ENCODE measurements at places on chromosomes 12 and 14.

GRCh38 chr14:100007254-100007653, 58.0 kb upstream of the EVL start:
- DNase-seq = no peak

DNA sequence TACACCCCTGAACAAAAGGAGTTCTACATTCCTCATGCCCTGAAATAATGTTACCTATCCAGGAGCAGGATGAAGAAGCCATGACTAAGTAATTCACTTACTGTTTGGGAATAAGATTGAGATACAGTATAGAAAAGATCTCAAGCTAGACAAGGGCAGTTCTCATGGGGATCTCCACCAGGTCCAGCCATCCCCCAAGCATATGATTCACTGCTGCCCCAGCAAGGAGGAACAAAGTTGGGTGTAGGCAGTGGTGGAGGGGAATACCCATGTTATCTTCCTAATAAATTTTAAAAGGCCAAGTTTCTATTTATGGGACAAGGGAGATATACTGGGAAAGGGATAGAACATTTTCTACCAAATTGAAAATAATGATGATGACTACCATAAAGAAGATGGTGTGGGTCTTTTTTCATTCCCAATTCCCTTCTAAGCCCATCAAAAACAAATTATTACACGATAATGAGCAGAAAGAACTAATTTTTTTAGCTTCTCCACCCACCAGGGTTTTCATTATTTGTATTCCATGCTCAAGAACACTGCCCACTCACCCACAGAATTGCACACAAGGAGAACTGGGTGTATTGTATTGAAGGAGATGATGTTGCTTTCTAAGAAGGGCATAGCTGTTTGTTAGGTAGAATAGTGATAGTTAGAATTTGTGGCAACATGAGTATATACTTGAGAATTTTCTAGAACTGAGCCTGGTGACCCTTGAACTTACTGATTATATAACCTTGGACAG, 204.6 kb downstream of the BTG1 start:
- DNase-seq = no peak

DNA sequence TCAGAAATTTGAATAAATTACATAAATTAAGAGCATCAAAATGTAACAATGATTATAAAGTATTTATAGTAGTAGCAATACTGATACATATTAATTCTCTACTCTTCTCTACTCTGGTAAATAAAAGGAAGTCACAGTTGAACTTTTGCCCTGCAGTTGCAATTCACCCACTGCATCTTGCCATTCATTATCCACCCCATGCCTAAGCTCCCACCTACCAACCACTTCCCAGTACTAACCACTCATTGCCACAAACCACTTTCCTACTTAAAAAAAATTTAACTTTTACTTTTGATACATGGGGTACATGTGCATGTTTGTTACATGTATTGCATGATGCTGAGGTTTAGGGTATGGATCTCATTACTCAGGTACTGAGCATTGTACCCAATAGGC, 174.0 kb downstream of the RASSF9 start:
- DNase-seq = no peak

GRCh38 chr12:53496752-53497032, 2.6 kb downstream of the MAP3K12 start:
- DNase-seq = no peak

- DNase-seq = no peak
These were observed 6.4 kb upstream of the RABGGTA start for GRCh38 chr14:24277606-24278321.

- DNase-seq = no peak
These were observed 218.1 kb downstream of the RMST start for GRCh38 chr12:97680751-97681150.

DNA sequence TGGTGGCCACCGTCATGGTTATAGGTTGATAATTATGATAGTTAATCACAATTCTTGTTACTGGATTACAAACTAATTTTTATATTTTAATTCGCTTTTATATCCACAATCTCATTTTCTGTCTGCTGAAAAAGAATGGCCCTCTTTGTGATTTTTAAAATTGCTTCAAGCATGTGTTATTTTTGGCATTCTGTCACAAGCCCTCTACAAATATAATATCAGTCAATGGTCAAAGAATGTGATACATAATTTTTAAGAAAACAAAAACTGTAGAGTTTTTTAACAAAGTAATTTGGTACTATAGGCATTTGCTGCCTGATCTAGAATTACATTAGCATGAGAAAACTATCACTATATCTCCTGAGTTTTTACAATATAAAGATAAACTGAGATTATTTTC, 352.0 kb upstream of the TMTC1 start:
- no peak for DNase-seq

DNA sequence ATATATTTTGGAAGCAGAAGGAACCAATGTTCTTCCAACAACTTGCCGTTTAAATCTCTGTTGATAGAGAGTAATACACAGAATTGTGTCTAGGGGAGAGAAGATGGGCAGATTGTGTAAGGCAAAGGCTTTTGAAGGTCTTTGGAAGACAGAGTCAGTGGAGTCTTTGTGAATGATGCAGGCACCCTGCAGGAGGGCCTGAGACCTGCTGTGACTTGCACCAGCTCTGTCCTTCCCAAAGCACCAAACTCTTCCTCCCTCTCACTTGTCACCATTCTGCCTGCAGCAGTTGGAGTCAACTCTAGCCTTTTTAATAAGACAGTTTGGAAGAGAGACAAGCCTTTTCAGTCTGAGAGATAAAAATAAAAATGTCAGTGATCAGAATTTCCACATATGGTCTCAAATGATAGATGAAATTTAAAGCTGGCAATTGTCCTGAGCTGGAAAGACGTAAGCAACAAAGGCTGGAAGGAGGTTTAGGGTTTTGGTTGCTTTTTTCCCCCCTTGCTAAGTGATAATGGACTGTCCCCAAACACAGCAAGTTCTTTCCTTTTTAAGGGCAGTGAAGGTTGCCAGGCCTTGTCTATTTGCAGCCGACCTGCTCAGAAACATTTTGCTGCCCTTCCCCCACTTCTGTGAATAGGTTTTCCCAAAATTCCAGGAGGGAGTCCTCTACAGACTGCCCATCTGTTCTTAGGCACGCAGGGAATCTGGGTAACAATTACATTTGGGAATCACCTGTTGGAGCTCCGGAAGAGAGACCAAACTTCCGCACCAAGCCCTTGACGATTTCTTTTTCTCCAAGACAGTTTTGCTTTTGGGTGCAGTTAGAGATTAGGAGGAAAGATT, 103.0 kb upstream of the NTF3 start:
- no peak for DNase-seq

DNA sequence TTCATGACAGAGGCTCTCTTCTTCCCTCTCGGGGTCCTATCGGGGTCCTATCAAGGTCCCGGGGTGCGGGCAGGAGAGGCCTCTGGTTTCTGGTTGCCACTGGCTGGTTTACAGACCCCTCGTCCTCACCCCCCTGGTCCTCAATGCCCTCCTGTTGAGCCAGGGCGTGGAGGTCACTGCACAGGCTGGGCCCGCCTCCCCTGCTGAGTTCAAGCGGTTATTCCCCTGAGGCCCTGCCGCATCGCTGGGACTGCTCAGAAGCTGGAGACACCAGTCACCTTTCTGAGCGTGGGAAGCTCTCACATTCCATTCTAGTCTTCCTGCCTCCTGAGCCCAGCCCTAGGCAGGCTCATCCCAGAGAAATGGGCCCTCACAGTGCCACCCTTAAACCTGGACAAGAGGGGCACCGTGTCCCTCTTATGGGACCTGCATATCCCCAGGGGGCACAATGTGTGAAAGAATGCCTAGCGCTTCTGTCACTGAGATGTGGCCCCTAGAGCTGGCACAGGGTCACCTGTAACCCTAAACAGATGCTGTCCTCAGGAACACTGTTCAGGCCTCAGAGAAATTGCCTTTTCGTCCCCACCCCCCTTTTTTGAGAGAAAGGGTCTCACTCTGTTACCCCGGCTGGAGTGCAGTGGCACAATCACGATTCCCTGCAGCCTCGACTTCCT, 177.7 kb upstream of the RGS6 start:
- no peak for DNase-seq

DNA sequence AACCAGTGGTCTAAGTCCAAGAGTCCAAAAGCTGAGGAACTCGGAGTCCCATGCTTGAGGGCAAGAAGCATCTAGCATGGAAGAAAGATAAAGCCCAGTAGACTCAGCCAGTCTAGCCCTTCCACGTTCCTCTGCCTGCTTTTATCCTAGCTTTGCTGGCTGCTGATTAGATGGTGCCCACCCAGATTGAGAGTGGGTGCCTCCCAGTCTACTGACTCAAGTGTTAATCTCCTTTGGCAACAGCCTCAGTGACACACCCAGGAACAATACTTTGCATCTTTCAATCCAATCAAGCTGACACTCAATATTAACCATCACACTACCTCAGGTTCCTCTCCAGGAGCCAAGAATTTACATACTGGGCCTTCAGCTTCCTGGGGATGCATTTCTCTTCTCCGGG, 476.1 kb downstream of the FUT8 start:
- DNase-seq = no peak

DNA sequence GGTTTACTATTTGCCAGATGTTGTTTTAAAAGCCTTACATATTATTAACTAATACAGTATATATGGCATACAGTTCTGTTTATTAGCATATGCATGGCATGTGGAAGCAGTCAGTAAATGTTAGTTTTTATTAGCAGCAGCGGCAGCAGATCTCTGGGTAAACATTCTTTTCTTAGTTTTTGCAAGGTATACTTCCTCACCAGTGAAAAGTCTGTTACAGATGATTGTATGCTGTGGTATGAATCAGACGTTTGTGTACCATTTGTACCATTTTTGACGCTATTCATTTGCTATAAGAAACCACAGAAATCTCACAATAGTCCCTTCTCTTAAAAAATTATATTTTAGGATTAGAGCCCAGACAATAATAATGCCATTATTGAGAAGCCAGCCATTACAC, 17.8 kb downstream of the STK38L start:
- no peak for DNase-seq

- DNase-seq = peak; percentile 79
These were observed 565 bp downstream of the SPRYD3 start for GRCh38 chr12:53078425-53079225.

GRCh38 chr14:103597623-103598377, 31.2 kb upstream of the KLC1 start:
- DNase-seq = no peak

- no peak for DNase-seq
These were observed 81.6 kb downstream of the SPTSSA start for GRCh38 chr14:34380471-34380845.

DNA sequence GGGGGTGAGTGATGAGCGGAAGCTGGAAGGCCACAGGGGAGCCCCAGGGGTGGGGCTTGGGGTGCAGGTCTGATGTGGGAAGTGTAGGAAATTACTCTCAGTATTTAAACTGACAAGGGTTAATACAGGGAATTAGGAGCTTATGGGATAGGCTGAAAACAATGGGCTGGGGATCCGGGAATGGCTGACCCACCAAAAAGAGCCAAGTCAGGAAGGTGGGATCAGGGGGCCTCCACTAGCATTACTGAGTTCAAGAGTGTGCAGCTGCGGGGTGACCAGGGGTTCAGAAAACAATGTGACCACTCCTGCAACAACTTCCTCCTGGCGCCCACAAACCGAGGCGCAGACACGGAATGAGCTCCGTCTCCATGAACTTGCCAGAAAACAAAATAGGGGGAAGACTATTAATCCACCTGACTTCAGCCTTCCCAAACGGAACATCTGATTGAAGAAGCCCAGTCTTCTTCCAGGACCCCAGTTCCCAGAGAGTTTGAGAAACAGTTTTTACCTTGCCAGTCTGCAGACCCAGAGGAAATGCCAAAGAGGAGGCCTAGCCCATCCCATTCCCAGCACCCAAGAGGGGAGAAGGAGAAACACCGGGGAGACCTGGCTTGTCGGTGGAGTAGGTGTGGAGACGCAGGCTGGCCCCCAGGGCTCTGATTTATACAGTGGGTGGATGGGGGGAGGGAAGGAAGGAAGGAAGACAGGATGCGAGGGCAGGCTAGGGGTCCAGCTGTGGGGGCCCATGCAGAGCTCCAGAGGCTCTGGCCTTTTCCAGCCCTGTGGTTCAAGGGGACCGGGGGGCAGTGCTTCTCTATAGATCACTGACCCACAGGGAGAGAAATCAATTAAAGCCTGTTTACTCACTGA, 16.5 kb upstream of the YY1 start:
- DNase-seq = no peak

DNA sequence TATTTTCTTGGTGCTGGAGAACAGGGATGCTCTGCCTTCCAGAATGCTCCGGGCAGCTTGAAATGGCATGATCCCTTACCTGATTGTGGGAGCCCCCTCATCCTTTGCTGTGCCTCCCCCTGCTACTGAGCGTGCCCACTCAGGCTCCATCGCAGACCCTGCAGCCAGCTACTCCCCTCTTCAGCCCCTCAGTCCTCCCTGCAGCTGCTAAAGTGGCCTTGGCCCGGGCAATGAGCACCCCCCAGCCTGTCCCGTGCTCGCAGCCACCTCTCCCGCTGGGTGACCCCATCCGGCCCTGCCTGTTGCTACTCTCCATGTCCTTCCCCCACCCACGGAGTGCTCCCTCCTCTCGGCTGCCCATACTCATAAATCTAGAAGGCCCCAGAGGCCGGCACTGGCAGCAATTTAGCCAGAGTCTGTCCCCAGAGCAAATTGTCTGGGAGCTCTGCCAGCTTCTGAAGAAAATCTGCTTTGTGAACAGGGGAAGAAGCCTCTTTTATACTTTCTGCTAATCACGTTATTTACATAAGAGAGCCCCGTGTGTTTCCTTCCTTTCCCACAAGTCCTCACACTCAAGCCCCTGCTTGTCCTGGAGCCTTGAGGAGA, 143.7 kb upstream of the FRMD6 start:
- DNase-seq = no peak

Measured in HT-29 (cell line).